ENCODE measurements at places on chromosomes 12 and 14.
A peak's percentile ranks its signal among the peaks of the same experiment; 100 is the strongest.

DNA sequence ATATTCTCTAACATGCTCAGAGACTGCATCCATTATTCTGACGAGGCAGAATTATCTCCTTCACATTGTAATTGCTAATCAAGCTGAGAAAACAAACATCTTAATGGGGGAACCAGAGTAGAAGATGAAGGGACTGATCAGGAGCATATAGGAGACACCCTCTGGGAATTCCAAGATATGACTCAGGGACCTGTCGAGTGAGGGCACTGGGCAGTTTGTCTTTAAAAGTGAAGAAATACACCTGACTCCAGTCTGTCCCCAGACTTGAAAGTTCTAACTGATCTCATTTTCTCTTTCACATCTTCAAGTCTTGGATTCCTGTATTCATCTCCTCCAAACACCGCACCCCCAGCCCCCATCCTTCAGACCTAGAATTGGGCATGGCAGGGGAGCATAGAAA, 226.9 kb upstream of the PLXNC1 start:
- DNase-seq = no peak

DNA sequence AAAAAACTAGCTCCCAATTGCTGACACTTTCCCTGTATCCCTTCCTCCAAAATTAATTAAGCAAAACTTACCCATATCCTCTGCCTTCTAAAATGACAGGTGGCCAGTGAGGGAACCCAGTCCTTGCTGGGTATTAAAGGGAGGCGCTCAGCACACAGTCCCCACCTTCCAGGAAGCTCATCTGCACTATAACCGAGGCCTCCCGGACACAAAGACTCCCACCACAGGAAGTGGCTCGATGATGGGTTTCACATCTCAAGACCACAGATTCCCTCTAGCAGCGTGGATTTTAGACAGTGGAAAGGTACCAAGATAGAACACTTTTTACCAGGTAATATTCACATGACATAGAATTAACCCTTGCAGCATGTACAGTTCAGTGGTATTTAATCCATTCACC, 126.8 kb upstream of the NCOR2 start:
- peak; percentile 51 for DNase-seq

DNA sequence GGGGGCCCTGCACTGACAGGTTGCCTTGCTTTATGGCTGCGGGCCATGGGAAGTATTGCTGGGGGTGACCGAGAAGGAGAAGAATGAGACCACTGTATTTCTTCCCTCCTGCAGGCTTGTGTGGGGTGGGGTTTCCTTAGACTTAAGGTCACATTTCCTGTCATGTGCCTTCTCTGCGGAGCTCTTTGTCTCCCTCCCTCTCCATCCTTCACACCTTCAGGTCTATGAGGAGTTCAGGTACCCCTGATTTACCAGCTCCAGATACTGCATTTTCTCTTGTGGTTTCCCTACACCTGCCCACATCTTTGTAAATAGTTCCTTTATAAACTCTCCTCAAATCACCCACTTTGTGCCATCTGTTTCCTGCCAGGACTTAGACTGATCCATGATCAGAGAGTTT, 3.6 kb downstream of the FNTB start:
- DNase-seq = peak; percentile 47

- no peak for DNase-seq
Observed at GRCh38 chr12:110565894-110566871, 16.9 kb downstream of the PPTC7 start.

DNA sequence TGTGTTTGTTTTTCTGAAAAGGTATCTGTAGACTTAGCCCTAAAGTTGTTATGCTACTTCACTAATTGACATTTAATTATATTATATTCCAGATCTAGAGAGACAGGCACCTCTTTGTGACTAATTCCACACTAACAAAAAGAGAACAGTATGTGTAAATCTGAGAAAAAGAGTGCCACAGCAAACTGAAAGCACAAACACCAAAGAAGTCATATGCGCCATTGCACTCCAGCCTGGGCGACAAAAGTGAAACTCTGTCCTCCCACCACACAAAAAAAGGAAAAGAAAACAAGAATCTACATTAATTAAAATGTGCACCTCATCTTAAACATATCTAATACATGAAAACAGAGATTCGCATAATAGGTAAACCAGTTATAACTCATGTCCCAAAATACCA, 4.4 kb upstream of the CSRNP2 start:
- peak; percentile 69 for DNase-seq

- DNase-seq = no peak
Observed at GRCh38 chr12:87520968-87521367, 508.2 kb downstream of the C12orf50 start.

DNA sequence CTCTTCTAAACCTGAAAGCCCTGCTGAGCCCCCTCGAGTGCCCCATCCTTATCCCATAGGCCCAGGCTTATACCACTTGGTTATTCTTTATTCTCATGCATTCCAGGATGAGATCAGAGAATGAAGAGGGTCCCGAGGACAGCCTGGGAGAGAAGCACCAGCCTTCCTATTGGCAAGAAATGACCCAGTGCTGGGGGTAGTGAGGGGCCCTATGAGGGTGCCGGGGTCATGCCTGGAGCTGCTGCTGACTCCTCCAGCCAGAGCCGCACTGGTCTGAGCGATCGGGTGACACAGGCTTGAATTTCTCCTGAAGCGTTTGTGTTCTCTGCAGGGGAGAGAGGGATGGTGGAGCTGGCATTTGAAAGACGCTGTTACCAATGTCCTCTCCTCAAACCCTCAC, 18.1 kb downstream of the MORN3 start:
- no peak for DNase-seq
